C1 segment of cervical spinal cord (tissue), 14 donors: ENCODE measurements at places on chromosomes 1 and 21.
A peak's percentile ranks its signal among the peaks of the same experiment; 100 is the strongest.

GRCh38 chr1:203693721-203694120, 67.1 kb downstream of the ATP2B4 start:
- no peak for DNase-seq

- DNase-seq = peak; percentile 40
Observed at GRCh38 chr1:2204415-2205190, 10.0 kb upstream of the FAAP20 start.

GRCh38 chr1:237875291-237875690, 15.4 kb downstream of the ZP4 start:
- no peak for DNase-seq

- DNase-seq = no peak
Observed at GRCh38 chr1:26476958-26477357, 4.7 kb downstream of the HMGN2 start.

DNA sequence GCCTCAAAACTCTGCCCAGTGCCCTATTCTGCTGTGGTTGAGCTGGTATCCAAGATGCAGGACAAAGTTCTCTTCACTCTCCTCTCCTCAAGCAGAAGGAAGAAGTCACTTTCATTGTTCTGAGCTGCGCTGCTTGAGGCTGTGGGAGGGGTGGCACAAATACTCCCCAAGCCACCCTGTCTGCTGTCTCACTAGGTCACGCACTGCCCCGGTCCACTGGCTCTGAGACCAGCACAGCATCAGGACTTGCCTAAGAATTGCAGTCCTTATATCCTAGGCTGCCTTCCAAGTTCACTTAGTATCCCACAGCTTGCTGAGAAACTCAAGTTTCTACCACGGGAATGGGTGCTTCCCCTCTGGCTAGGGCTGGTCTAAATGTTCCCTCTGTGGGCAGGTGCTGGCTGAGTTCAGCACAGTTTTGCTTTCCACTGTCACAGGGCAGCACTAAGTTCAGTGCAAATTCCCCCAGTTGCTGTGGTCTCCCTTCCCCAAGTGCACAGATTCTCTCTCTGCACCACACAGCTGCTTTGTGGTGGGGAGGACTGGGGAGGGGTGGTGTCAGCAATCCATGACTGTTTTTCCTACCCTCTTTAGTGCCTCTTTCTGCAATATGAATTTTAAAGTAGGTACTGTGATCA, 32.4 kb downstream of the SLC9C2 start:
- no peak for DNase-seq

DNA sequence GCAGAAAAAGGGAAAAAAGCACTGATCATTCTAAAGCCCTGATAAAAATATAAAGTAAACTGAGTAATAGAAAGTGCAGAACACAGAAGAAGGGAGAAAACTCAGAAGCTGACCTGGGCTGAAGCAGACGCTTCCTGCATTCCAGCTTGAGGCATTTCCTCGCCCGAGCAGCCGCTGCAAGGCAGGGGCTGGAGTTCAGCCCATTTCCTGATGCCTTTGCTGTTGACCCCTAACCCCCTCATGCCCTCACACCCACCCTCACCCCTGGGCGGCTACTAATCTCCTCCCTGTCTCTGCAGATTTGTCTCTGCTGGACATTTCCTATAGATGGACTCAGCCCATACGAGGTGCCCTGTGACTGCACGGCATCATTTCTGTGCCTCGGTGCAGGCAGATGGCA, 227.8 kb downstream of the NPHP4 start:
- no peak for DNase-seq

- no peak for DNase-seq
Observed at GRCh38 chr1:107110326-107110725, 30.5 kb upstream of the NTNG1 start.

DNA sequence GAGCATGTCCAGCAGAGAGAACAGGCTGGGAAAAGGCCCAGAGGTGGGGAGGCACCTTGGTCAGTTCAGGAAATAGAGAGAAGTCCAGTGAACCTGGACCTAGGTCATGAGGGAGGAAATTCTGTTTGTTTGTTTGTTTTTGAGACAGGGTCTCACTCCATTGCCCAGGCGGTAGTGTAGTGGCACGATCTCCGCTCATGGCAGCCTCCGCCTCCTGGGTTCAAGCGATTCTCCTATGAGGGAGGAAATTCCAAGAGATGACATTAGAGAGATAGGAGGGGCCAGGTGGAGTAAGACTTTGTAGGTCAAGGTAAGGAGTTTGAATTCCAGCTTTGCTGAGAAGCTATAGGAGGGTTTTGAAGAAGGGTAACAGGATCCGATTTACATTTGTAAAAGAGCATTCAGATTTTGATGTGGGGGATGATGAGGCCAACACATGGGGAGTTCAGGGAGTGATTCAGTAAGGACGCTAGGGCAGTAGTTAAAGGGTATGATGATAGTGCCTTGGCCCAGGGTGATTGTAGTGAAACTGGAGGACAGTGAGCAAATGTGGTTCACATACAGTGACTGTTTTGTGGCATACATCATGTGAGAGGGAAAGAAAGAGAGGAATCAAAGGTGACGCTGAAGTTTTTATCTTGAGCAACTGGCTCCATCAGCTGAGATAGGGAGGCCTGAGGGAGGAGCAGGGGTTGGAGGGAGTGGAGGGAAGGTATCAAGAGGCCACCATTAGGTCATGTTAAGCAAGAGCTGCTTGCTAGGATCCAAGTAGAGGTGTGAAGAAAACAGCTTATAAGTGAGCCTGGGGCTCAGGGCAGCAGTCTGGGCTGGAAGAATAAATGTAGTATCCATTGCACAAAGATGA, 8.3 kb upstream of the TRABD2B start:
- no peak for DNase-seq

DNA sequence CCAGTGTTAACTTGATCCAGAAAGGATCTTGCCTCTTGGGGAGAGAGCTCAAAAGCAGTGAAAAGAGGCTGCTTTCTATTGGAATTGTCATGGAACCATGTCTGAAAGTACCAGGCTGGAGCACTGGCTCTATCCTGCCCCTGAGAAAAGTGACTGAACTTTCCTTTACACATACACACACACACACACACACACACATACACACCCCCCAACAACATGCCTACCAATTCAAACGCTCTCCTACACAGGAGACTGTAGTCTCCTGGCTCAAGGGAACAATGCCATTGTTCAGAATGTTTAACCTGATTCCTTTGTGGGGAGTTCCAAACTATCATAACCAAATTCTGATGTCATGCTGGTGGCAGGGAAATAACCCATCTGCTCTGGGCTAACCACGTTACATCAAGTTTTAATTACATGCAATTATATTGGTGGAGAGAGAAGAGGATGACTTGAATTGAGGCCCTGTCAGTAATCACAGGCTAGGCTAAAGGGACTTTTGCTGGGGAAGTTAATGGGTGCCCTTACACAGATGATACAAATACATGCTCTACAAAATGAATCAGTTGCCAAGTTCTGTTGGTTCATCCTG, 52.3 kb upstream of the DUSP10 start:
- DNase-seq = no peak
